Right lobe of liver (tissue), 6 donors: ENCODE measurements at places on chromosomes 13 and 19. TPM values are rescaled to one million over a fixed set of nuclear protein-coding genes. Genes with fewer than 3 reads are reported as not detected.
A peak's percentile ranks its signal among the peaks of the same experiment; 100 is the strongest.

FBXO46 gene
- total RNA-seq, result 5.6 TPM

GRCh38 chr13:26343816-26344215 is 89.9 kb downstream of the CDK8 start:
- H3K36me3 ChIP-seq, result no peaks in the 10 kb centered on the region
- H3K27me3 ChIP-seq, result no peaks in the 10 kb centered on the region
- no peak overlapping the region for H3K27ac ChIP-seq
- no peaks in the 10 kb centered on the region for H3K4me1 ChIP-seq
- H3K4me3 ChIP-seq, result no peak overlapping the region
- no peak for DNase-seq

DNA sequence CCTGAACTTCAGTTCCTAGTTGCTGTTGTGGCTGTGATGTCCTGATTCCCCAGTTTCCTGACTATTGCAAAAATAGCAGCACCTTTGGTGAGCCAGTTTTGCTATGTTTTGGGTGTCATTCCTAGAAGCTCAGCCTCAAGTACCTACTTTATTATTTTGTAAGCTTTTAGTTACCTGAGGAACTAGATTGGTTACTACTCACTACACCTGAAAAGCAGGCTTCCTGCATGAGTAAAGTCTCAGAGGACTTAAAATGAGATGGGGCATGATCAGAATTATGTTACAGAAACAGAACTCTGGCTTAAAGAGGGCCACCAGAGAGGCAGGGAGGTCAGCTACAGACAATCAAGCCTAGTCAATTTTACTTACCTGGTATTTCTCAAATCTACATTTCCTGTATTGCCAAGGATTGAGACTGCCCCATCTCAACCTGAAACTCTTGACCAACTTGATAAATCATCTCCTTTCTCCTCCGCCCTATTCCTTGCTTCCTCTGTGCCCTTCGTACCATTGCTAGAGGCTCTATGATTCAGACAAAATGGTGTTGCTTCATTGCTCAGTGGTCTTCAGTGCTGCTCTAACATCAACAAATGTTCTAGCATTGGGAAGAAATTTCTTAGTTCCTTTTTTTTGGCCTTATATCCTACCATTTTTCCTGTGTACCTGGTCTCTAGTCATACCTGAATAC is 58.9 kb downstream of the RAP2A start:
- no peaks in the 10 kb centered on the region for H3K4me1 ChIP-seq
- DNase-seq, result no peak
- no peak overlapping the region for H3K27ac ChIP-seq
- H3K27me3 ChIP-seq, result no peaks in the 10 kb centered on the region
- H3K36me3 ChIP-seq, result no peaks in the 10 kb centered on the region

DNA sequence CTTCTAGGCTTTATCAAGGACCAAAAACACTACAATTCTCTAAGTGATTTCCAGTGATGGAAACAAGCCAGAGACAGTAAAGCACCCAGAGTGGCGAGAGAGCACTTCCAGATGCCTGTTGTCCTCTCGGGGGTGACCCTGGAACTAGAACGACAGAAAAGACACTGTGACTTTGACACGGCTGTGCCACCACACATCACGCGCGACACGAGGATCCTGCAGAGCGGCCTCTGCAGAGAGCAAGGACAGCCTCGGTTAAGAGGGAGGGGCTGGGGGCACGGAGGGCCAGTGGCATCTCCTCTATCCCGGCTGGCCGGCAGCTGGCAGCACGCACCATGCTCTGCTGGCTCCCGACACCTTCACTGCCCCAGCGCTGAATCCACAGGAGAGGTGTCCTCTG is 42.3 kb downstream of the SUGP2 start:
- H3K27ac ChIP-seq, result no peak overlapping the region
- no peaks in the 10 kb centered on the region for H3K4me1 ChIP-seq
- H3K27me3 ChIP-seq, result no peaks in the 10 kb centered on the region
- peaks cover 4% of the 10 kb centered on the region for H3K36me3 ChIP-seq
- no peak for DNase-seq

DNA sequence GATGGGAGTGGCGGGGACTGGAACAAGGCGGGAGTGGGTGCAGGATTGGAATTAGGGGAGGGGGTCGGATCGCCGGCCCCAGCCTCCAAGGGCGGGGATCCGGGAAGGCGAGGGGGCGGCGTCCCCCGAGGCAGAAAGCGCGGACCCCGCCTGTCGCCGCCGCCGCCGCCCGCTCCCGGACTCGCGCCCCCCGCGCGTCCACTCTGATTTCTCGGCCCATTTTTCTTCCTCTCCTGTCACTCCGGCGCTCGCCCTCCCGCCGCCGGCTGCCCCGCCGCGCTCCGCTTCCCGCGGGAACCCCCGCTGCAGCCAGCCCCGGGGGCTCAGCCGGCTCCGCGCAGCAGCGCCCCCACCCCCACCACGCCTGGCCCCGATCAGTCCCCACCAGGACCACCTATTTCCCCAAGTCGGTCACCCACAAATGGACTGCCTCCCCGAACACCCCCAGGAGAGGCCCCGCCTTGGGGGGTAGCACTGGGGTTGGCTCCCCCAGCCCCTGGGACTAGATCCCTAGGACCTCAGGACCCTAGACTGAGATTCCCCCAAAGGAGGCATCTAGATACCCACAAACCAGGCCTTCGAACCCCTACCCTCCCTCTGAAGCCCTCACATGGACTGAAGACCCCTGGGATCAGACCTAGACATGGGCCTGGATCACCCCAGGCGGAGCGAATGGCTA is 12.6 kb upstream of the ERFL start:
- peak overlapping the region; percentile 32 for H3K4me3 ChIP-seq
- H3K27ac ChIP-seq, result no peak overlapping the region
- no peaks in the 10 kb centered on the region for H3K27me3 ChIP-seq
- no peaks in the 10 kb centered on the region for H3K36me3 ChIP-seq

DNA sequence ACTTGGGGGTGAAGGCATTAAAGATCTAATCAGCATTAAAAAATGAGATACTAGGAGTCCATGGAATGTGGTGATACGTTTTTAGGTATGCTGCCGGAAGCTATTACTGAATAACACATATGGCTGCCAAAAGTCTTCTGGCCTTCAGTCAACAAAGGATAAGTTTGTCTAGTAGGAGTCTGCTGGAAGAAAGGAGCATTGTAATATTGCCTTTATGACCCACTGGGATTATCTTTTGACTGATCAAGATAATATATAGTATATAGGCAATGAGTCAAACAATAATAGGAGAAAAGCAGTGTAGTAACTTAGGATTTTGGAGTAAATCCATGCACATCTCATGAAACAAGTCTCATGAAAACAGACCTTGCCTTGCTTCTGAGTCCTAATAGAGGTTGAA is 295.4 kb downstream of the SLITRK6 start:
- H3K4me1 ChIP-seq, result no peaks in the 10 kb centered on the region
- H3K27ac ChIP-seq, result no peak overlapping the region
- H3K4me3 ChIP-seq, result no peak overlapping the region
- H3K27me3 ChIP-seq, result no peaks in the 10 kb centered on the region

RB1 gene
- 12.0 TPM for total RNA-seq

FFAR3 gene
- total RNA-seq, result not detected

DNA sequence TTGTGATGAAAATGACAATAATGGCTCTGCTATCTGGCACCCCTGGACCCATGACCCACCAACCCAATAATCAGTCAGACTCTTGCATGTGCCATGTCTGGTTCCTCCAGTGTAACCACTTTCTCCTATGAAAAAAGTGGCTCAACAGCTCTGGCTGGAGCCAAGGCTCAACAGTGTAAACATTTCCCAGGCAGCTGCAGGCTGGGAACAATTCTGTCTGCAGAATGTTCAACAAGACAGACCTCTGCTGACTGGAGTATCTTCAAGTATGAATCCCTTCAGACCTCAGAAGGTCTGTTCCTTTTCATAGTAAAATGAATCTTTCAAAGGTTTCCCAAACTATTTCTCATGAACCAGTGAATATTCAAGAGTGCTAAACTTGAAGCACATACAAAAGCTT is 410.1 kb upstream of the HTR2A start:
- H3K27me3 ChIP-seq, result no peaks in the 10 kb centered on the region
- H3K27ac ChIP-seq, result no peak overlapping the region
- no peaks in the 10 kb centered on the region for H3K36me3 ChIP-seq
- no peaks in the 10 kb centered on the region for H3K4me1 ChIP-seq
